EH (cell line): ENCODE measurements at places on chromosomes 6 and 20.
A peak's percentile ranks its signal among the peaks of the same experiment; 100 is the strongest.

GRCh38 chr6:90369024-90369519 lies 72.4 kb upstream of the BACH2 start:
- peak; percentile 100 for DNase-seq

- peak; percentile 23 for DNase-seq
Measured at GRCh38 chr6:148803979-148804378, 57.1 kb downstream of the UST start.

- no peak for DNase-seq
Measured at GRCh38 chr20:47627540-47627939, 125.9 kb downstream of the NCOA3 start.

DNA sequence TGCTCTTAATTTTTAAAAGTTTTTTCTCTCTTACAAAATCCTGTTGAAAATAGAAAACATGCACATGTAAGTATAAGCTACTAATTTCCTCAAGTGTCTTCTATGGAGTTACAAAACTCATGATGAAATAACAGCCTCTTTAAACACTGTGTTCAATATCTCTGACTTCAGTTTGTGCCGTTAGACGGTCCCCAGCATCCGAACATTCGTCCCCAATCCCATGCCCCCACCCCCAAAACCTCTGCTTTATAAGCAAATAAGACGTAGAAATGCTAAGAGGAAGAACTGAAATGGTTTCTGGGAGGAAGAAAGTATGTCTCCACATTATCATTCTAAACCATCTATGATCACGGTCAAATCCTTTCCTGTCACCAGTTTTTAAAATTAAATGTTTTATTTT lies 31.7 kb upstream of the MYB start:
- DNase-seq: no peak

GRCh38 chr6:137866200-137866913 lies 702 bp upstream of the TNFAIP3 start:
- no peak for DNase-seq

DNA sequence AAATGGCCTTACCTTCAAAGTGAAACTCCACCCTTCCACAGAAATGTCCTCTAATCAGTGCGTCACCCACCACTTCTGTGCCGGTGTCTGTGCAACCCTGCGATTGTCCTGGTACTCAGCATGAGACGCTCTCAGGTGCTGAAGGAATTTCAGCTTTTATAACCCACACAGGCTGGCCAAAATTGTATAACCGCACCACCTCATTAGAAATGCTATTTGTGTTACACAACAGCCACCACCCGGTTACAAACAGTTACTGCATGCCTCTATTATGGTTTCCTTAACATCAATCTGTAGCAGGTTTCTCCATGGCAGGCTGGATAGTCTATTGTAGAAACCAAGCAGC lies 51.5 kb downstream of the SLC23A2 start:
- DNase-seq: peak; percentile 49

GRCh38 chr20:62028384-62028783 lies 37.3 kb downstream of the TAF4 start:
- no peak for DNase-seq

DNA sequence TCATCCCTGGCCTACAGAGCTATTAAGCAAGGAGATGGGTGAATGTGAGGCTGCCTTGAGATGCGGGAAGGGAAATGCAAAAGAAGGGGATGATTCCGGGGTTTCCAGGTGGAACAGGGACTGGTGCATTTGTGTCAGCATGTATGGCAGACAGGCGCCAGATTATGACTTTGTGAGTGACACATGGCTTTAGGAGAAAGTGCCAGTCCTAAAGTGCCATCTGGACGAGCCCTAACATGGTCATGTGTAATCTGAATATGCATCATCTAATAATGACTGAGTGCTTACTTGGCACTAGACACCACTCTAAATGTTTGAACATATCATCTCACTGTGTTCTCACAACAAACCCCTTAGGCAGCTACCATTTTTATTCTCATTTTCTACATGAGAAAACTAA lies 195.0 kb upstream of the TSHZ2 start:
- DNase-seq: no peak

DNA sequence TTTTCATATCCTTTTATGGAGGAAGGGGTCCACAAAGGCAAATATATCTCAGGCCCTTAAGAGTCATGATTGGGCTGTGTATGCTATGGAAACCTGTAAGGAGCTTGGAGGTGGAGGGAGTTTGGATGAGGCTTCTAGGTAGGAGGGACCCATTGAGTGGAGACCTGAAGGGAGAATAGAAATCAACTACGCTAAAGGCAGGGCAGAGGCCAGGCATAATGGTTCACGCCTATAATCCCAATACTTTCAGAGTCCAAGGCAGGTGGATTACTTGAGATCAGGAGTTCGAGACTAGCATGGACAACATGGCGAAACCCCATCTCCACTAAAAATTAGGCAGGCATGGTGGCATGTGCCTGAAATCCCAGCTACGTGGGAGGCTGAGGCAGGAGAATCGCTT lies 34.4 kb upstream of the ZNF217 start:
- DNase-seq: no peak

- DNase-seq: peak; percentile 63
Measured at GRCh38 chr6:139525415-139525814, 151.0 kb upstream of the CITED2 start.

- DNase-seq: no peak
Measured at GRCh38 chr6:33578164-33578563, 1.9 kb downstream of the BAK1 start.

- DNase-seq: no peak
Measured at GRCh38 chr6:118784641-118785164, 109.2 kb upstream of the ASF1A start.

GRCh38 chr6:34067814-34068213 lies 78.1 kb downstream of the GRM4 start:
- no peak for DNase-seq

DNA sequence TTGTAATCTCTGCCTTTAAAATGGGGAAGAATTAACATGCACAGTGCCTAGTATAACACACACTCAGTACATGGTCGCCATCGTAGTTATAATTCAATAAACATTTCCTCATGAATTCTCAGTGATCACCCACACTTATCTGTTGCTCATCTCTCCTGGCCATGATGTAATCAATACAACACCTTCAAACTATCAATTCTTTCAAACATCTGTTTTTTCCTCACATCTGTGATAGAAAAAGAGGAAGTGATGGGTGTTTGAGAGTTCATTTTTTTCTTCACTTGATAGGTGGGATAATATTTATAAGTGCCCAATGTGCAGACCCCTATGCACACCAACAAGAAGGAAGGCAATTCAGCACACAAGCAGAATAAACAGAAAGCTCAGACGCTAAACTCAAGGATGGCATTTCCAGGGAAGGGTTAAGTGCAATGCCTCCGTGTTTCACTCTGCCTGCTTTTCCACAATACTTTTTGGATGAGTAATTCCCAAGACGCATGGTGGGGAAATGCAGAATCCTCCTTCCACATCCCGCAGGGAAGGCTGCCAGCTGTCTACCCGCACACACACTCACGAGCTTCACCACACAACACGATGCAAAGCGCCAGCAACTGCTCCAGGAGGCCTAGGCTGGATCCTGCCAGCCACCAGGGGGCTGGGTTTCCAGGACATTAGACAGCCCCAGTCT lies 100.3 kb downstream of the GMPR start:
- DNase-seq: peak; percentile 100

GRCh38 chr20:6942266-6942665 lies 174.8 kb downstream of the BMP2 start:
- DNase-seq: no peak

- DNase-seq: peak; percentile 54
Measured at GRCh38 chr6:24931296-24931695, 4.5 kb downstream of the RIPOR2 start.
